Amygdala (tissue), 56 donors: ENCODE measurements at places on chromosomes 4 and X.

DNA sequence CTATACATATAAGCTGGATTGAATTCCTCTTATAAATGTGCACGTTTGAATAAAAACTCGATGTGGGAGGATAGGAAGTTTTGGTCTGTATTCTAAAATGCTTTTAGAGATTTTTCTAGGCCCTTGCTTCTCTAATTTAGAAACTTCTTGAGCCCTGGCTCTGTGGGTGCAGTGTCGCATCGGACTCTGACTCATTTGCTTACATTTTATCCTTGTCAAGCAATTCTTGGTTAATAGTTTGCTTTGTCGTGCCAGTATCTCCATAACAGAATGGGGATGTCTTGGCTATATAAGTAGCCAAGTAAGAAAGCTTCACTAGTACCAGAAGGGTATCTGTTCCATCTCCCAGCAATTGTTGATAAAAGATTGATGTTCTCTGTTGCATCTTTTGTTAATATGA, 10.7 kb downstream of the SGMS2 start:
- no peak for DNase-seq

DNA sequence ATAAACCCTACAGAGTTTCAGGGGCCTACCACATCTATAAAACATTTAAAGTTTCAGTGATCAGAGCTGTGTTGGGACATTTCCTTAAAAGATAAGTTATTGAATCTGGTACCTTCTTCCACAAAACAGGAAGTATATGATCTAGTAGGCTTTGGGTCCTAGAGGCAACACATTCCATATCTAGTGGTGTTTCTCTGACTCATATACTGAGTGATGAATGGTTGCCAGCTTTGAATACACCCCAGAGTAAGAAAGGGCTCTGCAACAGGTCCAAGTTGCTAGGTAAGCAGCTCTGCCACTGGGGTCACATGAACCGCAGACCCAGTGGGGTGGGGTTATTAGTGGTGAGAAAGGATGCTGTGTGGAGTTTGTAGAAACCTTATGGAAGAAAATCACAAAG, 32.4 kb upstream of the BLTP1 start:
- no peak for DNase-seq

DNA sequence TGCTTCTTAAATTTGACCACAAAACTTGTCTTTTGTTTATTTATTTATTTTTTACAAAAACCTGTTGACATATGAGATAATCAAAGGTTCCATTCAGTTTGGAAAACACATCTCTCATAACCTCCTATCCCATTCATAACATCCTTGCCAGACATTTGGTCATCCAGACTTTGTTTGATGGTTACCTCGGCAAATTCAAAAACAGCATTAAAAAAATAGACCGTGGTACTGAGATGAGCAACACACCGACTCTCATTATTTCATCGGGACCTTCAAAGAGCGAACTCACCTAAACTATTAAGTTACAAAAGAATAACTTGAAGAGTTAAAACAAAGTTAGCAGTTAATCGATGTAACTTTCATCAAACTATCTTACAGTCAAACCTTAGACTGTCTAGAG, 85.8 kb upstream of the RPS6KA3 start:
- DNase-seq: no peak

DNA sequence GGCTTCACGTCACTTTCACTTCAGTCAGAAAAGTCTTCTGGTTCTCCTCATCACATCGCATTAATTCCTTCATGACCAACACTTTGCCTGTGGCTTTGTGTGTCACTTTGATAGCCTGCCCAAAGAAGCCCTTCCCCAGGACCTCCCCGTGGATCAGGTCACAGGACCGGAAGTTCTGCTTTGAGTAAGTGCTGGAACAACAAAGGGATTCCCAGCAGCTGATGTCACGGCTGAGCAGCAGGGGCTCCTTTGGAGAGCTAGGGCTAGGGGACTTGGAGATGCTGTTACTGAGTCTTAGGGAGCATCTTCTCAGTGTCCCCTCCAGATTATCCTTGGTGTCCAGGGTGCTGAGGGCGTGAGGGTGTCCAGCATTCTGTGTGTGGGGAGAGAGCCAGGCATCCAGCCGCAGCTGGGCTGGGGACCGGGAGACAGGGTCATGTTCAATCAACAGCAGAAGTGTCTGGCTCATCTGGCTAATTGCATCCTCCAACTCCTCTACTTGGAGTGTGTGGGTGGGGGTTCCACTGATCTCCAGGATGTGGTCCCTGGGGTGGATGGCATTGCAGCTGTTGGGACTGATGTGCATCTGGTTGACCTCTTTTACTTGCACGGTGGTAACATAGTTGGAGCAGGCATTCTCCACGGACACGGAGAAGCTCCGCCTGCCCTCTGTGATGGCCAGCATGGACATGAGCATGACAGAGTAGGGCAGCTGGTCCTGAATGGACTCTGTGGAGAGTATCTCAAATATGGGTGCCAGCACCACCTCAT, 39.2 kb upstream of the ARHGAP6 start:
- no peak for DNase-seq

DNA sequence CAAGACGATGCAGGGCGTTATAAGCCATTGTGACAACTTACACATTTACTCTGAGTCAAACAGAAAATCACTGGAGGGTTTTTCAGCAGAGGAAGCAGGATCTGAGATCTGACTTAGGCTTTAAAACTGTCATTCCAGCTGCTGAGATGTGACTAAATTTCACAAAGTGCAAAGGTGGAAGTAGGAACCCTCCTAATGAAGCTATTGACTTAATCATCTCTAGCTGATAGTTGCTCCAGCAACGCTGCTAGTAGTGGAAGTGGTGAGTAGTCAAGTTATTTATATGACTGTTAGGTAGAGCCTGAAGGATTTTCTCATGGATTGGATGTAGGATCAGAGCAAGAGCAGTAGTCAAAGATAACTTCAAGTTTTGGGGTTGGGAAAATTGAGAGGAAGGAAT, 218.6 kb downstream of the GRID2 start:
- DNase-seq: no peak

DNA sequence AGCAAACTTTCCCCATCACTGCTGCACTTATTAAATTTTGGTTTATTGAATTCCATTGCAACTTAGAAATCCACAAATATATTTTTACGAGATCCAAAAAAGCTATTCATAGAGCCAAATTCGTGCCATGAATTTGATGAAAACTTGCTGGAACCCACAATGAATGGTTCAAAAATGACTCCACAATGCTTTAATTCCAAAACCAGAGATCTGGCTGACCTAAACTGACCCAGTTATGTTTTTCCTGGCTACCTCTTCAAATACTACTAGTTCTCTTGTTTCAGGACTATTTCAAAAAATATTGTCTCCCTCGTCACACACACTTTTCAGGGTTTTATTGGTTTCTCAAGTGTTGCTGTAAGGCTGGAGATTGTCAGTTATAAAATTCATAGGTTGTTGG, 474.8 kb downstream of the PDGFC start:
- DNase-seq: no peak

GRCh38 chr4:54172156-54172555, 56.9 kb upstream of the PDGFRA start:
- DNase-seq: no peak

DNA sequence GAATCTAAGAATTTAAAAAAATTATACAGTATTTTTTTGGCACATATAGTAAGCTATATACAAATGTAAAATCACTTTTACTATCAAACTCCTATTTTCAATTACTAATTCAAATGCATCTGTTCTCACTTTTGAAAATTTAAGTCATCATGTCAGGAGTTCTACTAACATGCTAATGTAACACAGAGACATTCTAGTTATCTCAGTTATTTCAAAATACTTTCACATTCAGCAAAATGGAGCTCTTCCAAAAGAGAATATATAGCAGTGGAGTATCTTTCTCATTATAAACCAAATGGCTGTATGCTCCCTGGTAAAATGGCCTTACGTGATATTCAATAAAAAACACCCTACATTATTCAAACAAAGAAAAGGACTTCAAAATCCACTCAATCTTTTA, 42.3 kb downstream of the RFC1 start:
- no peak for DNase-seq

DNA sequence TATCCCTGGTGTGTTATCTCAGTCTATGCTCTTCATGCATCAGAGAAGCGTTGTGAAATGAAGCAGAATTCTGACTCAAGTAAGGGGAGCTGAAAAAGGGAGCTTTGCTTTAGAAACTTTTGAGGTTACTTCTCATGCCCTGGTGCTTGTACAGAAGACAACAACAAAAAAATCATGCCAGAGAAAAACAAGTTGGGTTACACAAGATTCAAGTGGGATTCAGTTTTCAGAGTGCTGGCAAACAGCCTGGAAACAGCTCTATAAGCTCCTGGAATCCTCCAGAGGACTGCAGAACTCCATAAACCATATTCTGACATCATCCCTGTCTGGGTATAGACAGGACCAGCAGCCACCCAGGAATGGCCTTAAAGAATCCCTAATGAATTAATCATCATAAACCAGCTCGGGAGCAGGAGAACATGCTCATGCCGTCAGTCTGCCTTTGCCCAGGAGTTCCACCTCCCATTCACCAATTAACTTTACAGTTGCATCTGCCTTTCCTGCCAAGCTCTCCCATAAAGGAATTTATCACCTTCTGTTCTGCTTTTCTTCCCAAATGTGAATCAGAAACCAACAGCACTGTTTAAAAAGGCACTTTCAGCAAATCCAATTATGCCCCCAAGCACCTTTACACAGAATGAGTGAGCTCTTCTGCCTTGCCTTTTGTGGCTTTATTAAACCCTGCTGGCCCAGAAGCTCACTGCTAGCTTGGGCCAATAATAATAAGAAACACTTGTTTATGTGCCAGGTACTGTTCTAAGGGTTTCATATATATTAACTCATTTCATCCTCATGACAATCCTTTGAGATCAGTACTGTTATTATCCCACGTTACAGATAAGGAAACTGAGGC, 54.5 kb upstream of the FBXW7 start:
- no peak for DNase-seq

- DNase-seq: no peak
Observed at GRCh38 chr4:38574559-38575333, 89.3 kb upstream of the KLF3 start.

DNA sequence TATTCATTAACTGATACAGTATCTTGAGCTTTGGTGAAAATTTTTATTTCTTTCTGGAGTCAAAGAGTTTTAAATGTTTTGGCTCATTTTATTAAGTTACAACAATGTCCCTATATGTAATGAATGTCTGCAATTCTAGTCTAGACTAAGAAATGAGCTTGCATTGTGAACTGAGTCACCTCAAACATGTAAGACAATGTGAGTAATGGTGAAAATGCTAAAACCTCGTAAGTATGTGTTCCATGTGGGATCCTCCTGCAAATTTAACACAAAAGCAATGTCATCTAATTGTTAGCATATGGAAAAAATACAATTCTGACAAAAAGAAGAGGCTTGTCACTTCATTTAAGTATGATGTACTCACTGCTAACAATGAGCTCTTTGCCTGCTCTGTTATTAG, 480.5 kb upstream of the FSTL5 start:
- no peak for DNase-seq

- no peak for DNase-seq
Observed at GRCh38 chr4:177579649-177580048, 137.4 kb upstream of the AGA start.

GRCh38 chrX:19758539-19758938, 128.9 kb downstream of the SH3KBP1 start:
- no peak for DNase-seq

- no peak for DNase-seq
Observed at GRCh38 chr4:140293979-140294378, 79.5 kb upstream of the SCOC start.

GRCh38 chr4:105059337-105059736, 87.3 kb upstream of the TET2 start:
- no peak for DNase-seq

- DNase-seq: no peak
Observed at GRCh38 chr4:144955104-144955503, 142.9 kb downstream of the ANAPC10 start.

- no peak for DNase-seq
Observed at GRCh38 chrX:106730401-106730800, 3.9 kb downstream of the RNF128 start.

GRCh38 chrX:3815896-3816664, 102.6 kb upstream of the PRKX start:
- DNase-seq: peak; percentile 55

DNA sequence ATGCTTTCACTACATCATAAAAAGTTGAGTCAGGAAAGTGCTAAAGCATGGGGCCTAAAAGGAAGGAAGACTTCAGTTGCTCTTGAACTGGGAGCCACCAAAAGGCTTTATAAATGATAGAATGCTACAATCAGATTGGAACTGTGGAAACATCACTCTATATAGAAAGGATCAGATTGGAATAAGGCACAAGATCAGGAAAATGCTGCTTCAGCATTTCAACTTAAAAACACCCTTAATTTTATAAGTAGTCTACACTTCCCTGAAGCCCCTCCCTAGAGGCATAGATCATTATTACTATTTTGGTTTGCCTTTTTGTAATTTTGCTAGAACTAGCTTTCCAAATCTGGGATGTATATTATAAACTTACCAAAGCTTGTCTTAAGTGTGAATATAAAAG, 170.7 kb downstream of the FANCB start:
- DNase-seq: no peak

DNA sequence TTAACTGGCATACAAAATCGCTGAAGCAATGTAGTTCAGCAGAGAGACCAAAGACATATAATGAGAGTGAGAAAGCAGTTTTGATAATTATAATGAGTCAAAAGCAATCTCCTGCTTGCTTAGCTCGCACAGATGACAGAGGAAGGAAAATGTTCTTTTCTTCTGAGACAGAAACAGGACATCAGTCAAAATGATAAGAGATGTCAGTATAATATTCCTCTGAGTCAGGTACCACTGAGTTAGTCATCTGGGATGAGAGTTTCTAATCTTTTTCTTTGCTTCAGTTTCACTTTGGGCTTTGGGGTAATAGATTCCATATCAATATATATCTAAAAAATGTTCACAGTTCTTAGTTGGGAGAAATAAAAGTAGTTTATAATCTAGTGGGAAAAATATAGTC, 387.2 kb downstream of the PCDH7 start:
- DNase-seq: no peak

DNA sequence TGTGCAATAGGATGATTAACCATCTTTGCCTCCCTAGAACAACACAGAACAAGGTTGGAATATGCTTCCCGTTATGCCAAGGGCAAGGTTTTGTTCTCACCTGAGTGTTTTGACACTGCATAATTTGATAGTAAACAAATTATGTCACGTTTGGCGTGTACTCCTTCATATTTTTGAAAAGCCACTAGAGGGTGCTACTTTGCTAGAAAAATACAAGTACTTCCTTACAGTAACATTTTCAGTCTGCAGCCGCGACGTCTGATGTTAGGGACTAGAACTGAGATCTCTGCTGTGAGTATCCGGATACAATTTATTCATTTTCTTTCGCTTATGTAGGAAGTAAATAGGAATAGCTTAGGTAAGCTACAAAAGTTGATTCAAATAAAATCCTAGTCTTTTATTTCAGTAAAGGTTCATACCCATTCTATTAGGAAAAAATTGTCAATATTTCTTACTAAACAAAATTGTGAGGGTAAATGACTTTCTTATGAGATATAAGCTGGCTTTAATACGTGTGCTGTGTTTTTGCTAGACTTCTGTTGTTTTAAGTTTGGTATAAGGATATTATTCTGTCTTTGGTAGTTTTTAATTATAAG, 181.1 kb upstream of the WDFY3 start:
- peak; percentile 10 for DNase-seq

DNA sequence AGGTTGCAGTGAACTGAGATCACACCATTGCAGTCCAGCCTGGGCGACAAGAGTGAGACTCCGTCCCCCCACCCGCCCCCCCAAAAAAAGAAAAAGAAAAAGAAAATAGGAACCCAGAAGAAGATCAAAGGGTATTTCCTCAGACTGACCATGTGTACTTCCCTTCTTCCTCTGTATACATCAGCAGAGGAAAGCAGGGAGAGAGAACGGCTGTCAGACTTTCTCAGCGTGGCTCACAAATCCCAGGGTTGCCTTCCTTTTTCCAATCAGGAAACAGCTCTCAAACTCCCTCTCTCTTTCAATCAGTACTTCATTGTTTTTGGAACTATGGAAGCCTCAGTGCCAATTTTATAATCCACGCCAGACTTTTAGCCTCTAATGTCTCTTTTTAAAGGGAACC, 59.1 kb downstream of the CHRNA9 start:
- no peak for DNase-seq
